Activated naive CD4-positive, alpha-beta T cell treated with Interleukin-2 at 50 U/mL for 16 hours (primary cell): ENCODE measurements at places on chromosomes 11 and 22.

DNA sequence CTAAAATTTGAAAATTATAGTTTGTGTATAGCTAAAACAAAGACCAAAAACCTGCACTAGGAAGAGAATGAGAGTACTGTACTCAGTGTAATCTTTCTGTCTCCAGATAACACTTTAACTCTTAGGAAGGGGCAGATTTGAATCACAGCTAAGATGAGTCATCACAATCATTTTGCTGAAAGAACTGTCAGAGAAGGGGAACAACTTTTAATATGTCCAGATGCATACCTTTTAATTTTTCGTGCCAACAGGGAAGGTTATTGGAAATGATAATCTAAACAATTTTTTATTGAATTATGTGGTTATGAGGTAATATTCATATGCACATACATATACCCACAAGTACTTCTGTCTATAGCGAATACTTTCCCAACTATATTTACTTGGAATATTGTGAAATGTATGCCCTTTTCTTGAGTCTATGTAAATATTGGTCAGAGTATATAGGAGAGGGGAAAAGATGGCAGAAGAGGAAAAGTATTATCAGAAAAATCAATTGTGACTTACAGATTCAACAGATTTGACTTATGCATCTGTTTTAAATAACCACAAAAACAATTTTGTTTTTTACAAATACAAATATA, 51.1 kb upstream of the MUC15 start:
- DNase-seq, result no peak

- DNase-seq, result peak; percentile 19
Observed at GRCh38 chr22:20021196-20022181, 579 bp downstream of the TANGO2 start.

DNA sequence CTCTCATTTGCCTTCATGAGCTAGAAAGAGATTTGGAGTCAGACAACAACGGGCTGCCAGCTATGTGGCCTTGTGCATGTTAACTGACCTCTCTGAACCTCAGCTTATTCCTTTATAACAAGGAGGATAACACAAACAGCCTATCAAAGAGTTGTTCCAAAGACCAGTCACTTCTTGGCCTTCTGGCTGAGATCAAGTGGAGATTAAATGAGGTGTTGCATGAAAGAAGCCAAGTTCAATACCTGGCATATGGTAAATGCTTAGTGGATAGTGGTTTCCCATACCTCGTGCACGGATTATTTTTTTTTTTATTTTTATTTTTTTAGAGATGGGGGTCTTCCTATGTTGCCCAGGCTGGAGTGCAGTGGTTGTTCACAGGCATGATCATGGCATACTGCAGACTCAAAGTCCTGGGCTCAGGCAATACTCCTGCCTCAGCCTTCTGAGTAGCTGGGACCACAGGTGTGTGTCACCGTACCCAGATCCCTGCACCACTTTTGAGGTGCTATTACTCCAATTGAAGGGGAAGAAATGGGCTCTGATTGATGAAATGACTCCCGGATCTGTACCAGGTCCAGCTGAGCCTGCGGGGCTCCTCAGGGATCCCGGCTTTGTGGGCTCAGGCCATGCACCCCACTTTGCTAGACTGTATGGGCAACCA, 4.9 kb downstream of the LGALS1 start:
- no peak for DNase-seq

GRCh38 chr22:20579273-20580120, 72.1 kb downstream of the MED15 start:
- no peak for DNase-seq

- DNase-seq, result no peak
Observed at GRCh38 chr22:33476206-33476605, 418.0 kb upstream of the SYN3 start.

DNA sequence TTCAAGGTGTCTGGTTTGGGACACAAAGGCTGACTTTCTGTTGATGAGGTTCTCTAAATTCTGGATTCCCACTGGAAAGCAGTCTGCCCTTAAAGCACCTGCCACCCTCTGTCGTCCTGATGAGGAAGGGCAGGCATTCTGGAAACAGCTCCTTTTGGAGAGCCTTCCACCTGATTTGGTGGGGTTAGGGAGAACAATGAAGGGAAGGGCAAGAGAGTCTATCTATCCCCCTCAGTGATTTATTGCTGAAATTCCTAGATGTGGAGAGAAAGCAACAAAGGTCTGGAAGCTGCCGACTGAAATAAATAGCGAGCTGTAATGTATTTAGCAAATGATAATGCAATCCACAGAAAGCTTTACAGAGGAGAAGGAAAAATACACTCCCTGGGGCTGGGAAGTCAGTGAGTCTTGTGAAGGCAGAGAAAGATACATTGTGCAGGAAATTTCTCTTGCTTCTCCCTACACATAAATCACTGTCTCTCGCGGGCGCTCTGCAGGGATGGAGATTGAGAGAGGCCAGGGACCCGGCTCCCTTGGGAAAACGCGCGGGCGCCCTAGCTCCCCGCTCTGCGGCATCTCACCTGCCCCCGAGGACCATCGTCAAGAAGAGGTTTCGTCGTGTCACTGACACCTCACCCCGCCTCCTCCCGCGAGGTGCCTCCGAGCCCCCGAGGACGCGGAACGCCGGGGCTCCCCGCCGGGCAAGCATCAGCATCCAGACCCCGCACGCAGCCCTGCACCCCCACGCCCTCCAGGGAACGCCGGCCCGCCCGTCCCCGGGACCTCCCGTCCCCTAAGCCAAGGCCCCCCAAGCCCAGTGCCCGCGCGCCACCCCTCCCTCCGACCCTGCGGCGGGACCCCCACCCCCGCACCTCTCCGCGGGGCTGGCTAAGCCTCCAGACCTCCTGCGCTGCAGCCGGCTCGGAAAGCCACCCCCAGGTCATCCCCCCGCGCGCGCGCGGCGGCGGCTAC, 673 bp downstream of the CDON start:
- DNase-seq, result peak; percentile 37

- no peak for DNase-seq
Observed at GRCh38 chr22:46259374-46259773, 3.8 kb downstream of the PKDREJ start.

DNA sequence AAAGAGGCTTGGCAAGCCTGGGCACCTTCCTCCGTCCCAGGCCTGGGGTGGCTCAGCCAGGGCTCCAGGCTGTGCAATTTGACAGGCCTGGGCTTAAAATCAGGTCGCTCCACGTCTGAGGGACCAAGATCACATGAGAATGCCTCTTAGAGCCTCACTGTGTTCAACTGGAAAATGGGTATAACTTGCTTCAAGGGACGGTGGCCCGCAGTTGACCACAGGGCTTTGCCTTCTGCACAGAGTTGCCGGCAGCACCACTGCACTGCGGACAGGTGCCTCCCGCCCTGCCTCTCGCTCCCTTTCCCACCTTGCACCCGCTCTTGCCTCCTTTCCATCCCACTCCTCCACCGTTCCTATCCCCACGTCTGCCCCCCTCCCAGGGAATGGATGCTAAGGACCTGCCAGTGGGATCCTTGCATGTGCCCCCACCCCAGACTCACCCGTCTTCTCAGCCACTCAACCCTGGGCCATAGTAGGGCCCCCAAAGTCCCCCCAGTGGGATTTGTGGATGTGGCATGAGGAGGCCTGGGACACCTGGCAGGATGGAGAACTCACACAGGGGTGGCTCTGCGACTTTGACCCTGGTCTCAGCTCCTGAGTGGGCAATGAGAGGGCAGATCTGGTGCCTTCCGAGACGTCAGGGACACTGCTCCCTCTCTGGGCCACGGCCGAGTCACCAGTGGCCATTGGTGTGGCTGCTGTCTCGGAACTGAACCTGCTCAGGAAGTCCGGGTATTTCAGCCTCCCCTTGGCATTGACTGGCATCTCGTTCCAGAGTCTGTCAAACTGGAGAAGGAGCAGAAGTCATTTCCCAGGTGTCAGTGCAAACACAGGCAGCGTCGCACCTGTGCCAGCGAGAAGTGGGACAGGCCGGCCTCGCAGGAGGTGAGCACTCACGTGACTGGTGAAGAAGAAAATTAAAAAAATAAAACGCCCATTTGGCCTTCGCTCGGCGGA, 128.0 kb downstream of the MPPED1 start:
- no peak for DNase-seq

- no peak for DNase-seq
Observed at GRCh38 chr11:121445071-121445768, 6.9 kb upstream of the SORL1 start.

- no peak for DNase-seq
Observed at GRCh38 chr22:20918663-20919218, 1.5 kb downstream of the CRKL start.

GRCh38 chr11:15062599-15062998, 10.8 kb upstream of the CALCB start:
- no peak for DNase-seq

- DNase-seq, result no peak
Observed at GRCh38 chr11:131195661-131196517, 174.5 kb upstream of the NTM start.

GRCh38 chr22:47394504-47395440, 632.3 kb downstream of the TBC1D22A start:
- DNase-seq, result no peak

DNA sequence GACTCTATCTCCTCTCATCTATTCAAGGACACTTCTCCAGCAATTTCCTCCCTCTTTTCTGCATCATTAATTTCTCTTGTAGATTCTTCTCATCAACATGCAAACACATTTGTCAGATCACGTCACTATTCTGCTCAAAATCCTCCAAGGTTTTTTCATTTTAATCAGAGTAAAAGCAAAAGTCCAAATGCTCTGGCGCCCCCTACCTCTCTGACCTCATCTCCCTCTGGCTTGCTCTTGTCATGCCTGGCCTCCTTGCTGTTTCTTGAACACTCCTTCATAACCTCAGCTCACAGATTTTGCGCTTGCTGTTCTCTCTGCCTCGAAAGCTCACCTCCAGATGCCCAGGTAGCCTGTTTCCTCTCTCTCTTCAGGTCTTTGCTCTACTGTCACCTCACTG, 22.4 kb downstream of the RTCB start:
- peak; percentile 8 for DNase-seq
